ENCODE measurements at places on chromosomes 3 and 15. TPM values are rescaled to one million over a fixed set of nuclear protein-coding genes. Genes with fewer than 3 reads are reported as not detected.

The CTXND1 gene
- total RNA-seq: not detected

DNA sequence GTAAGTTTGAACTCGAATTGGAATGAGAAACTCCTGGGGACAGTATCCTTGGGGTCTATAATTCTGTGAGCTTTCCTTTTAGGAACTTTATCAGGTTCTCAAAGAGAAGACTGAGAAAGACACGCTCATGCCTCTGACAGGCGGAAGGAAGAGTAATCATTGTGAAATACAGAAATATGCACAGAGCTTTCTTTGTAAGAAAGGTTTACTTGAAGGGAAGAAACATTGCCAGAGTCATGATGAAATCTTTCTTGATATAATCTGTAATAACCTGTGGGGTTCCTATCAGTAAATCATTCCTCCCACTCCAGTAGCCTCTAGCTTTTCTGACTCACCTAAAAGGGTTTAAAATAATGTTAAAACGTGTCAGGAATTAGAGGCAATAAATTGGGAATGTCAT lies 83.6 kb upstream of the CCDC39 start:
- DNase-seq: no peak

- DNase-seq: no peak
These were observed at the start of gene ZKSCAN7 for GRCh38 chr3:44554626-44555592. Gene ZKSCAN7 (plus strand): TSS chr3:44555193. CDS start chr3:44557048, 1,855 bp downstream.

GRCh38 chr3:36403661-36404060 lies 23.4 kb downstream of the STAC start:
- no peak for DNase-seq

GRCh38 chr3:69294014-69294766 lies 91.7 kb downstream of the FRMD4B start:
- DNase-seq: no peak

All from HCT116 (cell line).